Hepatocyte (in vitro differentiated cells): ENCODE measurements at places on chromosomes 12 and 14.

- no peak overlapping the region for H3K27ac ChIP-seq
- H3K36me3 ChIP-seq, result no peaks in the 10 kb centered on the region
- no peak overlapping the region for H3K4me3 ChIP-seq
Measured at GRCh38 chr14:96634896-96635295, 132.7 kb downstream of the PAPOLA start.

GRCh38 chr14:70190156-70190555, 1.4 kb upstream of the SLC8A3 start:
- DNase-seq, result no peak
- no peak overlapping the region for H3K4me3 ChIP-seq
- H3K27me3 ChIP-seq, result peaks cover 79% of the 10 kb centered on the region
- peaks cover 10% of the 10 kb centered on the region for H3K4me1 ChIP-seq
- no peaks in the 10 kb centered on the region for H3K36me3 ChIP-seq

- H3K27ac ChIP-seq, result no peak overlapping the region
- no peaks in the 10 kb centered on the region for H3K27me3 ChIP-seq
- DNase-seq, result no peak
Measured at GRCh38 chr14:42719391-42719790, 1112.7 kb downstream of the LRFN5 start.

DNA sequence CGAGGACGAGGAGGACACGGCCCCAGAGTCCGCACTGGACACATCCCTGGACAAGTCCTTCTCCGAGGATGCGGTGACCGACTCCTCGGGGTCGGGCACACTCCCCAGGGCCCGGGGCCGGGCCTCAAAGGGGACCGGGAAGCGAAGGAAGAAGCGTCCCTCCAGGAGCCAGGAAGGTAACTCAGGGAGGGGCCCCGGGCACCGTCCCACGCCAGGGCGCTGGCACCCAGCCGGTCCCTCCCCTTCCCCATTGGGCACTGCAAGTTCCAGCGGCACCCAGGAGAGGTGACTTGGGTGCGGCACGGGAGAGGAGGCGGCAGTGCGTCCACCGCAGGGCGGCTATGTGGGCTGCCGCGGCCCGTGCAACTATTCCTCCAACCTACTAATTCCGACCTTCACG, 9.3 kb upstream of the ADSS1 start:
- no peak overlapping the region for H3K4me3 ChIP-seq
- DNase-seq, result no peak
- no peaks in the 10 kb centered on the region for H3K36me3 ChIP-seq
- H3K4me1 ChIP-seq, result no peaks in the 10 kb centered on the region
- no peak overlapping the region for H3K27ac ChIP-seq
